ENCODE measurements at places on chromosomes 2 and 18. TPM values are rescaled to one million over a fixed set of nuclear protein-coding genes. Genes with fewer than 3 reads are reported as not detected.

The XDH gene
- total RNA-seq, result 0.54 TPM

The SRD5A2 gene
- not detected for total RNA-seq

The ARHGEF4 gene
- total RNA-seq, result under 0.01 TPM

DNA sequence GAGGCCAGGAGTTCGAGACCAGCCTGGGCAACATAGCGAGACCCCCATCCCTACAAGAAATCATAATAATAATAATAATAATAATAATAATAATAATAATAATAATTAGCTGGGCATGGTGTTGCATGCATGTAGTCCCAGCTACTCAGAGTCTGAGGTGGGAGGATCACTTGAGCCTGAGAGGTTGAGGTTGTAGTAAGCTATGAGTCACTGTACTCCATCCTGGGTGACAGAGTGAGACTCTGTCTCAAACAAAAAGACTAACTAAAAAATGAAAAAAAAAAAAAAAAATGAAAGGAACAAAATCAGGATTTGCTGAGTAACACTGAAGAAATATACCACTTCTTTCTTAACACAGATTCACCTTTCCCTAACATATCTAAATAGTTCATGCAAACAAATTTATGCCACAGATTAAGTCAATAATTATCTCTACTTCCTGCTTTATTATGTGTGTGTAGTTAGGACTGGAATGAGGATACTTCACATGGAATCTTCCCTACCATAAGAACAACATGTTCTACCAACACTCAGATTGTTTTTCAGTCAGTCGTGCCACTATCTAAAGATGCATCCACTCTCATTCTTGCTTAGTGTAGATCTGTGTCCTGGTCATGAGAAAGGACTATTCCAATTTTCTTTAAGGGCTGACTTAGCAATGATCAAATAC is 928.7 kb downstream of the SLC4A3 start:
- DNase-seq, result no peak

DNA sequence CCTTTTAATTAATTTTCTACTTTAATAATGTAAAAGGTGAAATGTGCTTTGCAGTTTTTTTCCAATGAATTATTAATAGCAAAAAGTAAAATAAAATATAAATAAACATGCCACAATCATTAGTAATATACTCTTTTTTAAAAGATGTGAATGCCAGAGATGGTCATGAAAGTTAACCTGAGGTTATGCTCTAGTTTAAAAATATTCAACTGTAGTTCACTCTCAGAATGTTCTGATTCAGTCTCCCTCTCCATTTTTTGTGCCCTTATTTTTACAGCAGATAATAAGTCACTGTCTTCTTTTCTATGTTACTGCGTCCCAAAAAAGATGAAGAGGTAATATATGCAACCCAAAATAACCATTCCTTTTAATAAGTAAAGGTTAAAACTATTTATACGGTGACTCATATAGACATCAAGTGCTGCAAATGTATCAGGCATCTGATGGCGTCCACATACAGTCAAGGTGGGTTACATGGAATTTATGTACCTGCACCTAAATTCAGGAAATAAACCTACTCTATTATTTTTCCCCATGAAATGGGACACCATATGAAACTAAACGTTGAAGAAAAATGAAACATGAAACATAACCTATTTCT is 153.6 kb upstream of the ZNF804A start:
- DNase-seq, result no peak

- DNase-seq, result no peak
These were observed 11.0 kb downstream of the EIF5B start for GRCh38 chr2:99348173-99348572.

GRCh38 chr2:9703701-9704221 is 73.0 kb upstream of the YWHAQ start:
- DNase-seq, result peak; percentile 63

All from hematopoietic multipotent progenitor cell (in vitro differentiated cells).